ENCODE measurements at places on chromosomes 4 and X. TPM values are rescaled to one million over a fixed set of nuclear protein-coding genes. Genes with fewer than 3 reads are reported as not detected.

DNA sequence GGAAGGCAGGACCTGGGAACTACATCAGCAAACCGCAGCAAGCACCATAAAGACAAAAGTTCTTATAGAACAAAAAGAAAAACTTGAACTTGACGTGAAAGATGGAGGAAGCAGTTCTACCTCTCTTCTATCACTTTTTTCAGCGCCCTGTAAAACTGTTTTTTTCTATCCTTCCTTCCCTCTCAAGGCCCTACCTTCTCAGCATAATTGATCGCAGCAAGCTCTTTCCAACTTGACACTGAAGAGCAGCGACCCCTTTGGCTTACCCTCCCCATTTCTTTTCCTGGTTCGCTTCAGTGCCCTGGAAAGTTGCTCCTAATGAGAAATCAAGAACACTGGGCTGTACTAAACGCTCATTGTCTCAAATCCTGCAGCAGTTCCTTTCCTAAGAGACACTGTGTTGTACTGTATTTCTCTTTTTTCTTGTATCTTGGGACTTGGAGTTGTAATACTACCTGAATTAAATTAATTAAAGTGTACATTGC lies 150.6 kb upstream of the SLC4A4 start:
- DNase-seq, result no peak

CTAG1A gene
- not detected for polyA plus RNA-seq

- DNase-seq, result no peak
These were observed 55.5 kb upstream of the AFAP1 start for GRCh38 chr4:7995135-7995534.

DNA sequence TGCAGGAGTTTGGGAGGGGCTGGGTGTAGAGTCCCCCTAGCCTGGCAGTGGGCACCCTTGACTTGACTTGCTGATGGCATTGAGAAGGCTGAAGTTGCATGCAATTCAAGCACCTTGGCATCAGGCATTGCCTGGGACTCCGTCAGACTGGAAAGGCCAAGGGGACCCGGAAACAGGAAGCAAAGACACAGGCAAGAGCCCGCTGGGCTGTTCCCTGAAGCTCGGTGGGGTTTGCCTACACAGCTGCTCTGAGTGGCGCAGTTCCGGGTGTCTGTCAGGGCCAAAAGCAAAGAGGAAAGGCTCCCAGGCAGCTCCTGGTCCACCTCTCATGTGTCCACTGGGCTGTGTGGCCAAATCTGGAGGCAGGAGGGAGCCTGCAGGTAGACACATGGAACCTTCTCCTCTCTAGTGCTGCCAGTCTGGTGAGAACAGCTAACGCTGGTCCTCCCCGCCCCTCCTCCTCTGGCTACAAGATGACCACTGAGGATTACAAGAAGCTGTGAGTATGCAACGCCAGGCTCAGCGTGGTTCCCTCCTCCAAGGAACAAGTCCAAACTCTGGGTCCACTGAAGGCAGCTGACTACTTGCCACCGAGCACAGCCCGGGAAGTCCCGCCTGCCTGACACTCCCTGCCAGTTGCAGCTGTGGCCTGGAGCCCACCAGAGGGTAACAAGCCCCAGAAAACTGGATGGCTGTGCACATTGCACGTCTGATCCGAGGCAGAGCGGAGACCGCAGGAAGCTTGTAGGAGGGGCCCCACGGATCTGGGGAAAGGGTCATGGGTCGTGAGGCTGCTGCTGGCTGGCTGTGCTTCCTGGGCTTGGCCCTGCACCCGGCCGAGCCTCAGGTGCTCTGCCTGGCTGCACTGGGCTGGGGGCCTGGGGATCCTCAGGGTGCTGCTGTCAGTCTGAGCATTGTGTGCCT lies 20.1 kb downstream of the ZNF185 start:
- no peak for DNase-seq

DNA sequence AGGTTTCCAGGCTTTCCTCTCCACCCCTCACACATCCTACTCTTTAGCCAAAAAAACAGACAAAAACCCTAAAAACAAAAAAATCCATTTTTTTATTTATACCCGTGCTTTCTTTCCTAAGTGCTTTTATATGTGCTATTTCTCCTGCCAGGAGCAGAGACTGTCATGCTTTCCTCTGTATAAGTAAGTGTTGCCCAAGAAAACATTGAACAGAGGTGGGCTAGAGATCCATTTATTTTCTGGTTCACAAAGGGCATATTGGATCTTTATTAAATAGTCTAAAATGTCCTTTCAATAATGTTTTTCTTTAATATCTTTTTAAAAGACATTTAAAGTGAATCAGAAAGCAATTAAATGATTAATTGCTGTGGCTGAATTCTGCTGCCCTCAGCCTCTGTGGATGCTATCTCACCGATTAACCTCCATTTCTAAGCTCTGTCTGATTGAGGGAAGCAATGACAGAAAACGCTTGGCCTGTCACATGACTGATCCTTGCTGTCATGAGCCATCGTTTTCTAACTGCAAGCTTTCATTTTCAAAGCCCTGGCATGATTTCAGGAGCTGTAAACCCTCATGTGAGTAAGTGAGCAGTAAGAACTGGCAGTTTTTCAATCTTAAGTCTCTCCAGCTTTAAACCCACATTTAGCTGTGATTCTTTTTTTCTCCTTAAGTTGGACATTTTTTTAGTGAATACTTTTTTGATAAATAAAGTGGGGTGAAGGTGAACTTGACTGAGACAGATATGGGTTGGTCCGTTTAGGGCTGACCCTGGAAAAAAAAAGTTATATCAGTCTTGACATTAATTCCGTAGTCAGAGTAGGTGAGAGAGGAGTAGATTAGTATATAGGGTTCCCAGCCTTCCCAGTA lies 180.7 kb upstream of the PGRMC2 start:
- no peak for DNase-seq
